ENCODE measurements at places on chromosomes 6 and 20.

GRCh38 chr6:122066200-122066599, 333.3 kb upstream of the HSF2 start:
- no peak for DNase-seq

- DNase-seq, result no peak
Measured at GRCh38 chr6:42051268-42051653, 937 bp downstream of the TAF8 start.

DNA sequence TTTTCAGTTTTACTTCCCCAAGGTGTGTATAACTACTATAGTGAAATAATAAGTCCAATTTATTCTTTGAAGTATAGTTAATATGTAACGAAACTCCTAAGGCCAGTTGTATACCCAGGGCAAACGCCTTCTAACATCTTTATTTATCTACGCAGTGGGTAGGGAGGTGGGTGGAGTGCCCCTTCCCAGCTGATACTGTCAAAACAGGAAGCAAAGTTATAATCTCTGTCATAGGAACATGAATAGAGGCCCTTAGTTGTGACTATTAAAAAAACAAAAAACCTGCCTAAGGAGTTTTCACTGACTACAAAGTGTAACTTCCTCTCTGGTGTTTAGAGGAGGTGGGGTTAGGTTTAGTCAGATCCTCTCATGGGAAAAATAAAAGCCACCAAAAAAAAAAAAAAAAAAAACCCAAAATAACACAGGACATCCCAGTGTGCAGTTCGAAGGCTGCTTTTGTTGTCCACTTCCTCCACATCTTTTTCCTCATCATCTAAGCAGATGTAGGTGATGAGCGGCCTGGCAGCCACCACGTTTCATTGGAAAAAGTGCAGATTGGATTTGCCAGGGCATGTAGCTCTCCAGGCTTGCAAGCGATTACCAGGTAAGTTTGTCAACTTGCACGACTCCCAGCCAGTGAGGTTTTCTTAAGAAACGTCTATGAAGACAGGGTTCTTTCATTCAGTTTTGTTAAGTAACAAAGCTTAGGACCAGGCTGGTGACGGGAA, 58.7 kb downstream of the UTRN start:
- DNase-seq, result no peak

GRCh38 chr6:115969207-115969929, 91.3 kb downstream of the FRK start:
- no peak for DNase-seq

DNA sequence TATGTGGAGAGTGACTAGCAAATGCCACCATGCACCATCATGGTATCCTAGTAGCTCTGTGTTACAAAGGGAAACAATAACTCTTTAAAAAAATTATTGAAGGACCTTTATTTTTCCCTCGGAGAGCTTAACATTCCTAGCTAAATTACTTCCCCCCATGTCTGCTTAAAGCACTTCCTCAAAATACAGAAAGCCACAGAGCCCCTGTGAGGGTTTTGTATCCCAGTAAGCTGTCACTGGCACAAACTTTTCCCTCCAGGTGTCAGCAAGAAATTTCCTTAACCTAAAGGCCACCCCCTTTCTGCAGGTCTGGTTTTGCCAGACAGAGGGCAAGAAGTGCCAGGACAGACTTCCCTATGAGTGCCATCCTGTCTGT, 340.0 kb upstream of the PRDM1 start:
- DNase-seq, result no peak

DNA sequence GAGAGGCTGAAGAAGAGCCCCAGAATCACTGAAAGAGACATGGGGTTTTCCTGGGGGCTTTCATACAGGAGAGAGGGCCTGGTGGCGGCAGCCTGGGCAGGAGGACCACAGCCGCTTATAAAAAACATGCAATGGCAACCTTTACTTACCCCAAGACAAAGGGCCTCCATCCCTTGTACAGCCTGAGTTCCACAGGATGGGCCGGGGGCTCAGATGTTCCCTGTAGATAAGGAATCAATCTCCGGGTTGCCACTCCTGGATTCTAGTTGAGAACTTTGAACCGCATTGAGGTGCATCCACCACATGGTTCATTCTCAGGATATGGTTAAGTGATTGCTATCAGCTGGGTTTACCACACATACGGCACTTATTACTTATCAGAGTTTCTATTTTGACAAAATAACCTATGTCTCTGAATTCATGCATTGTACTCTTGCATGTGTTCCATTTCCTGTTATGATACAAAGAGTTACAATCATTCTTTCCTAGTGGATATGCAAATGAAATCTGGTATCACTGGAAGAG, 677.6 kb downstream of the KIF16B start:
- no peak for DNase-seq

GRCh38 chr6:25034431-25034921, 98.7 kb upstream of the RIPOR2 start:
- DNase-seq, result no peak

- DNase-seq, result no peak
Measured at GRCh38 chr6:112054555-112055190, 769 bp downstream of the CCN6 start.

DNA sequence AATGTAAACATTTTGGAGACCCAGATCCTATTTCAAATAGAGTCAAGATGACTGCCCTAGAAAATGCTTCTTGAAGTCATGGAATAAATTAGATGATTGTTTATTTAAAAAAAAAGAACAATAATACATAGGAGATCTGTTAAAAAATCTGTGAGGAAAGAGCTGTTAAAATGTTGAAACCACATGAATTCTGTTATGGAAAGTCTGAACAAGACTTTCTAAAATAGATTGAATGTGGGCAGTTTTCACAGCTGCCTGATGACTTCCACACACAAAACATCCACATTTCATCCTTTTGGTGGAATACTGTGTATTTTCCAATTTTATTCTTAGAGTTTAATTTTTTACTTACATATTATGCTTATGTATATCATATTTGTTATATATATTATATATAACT, 186.1 kb downstream of the LAMA2 start:
- no peak for DNase-seq

DNA sequence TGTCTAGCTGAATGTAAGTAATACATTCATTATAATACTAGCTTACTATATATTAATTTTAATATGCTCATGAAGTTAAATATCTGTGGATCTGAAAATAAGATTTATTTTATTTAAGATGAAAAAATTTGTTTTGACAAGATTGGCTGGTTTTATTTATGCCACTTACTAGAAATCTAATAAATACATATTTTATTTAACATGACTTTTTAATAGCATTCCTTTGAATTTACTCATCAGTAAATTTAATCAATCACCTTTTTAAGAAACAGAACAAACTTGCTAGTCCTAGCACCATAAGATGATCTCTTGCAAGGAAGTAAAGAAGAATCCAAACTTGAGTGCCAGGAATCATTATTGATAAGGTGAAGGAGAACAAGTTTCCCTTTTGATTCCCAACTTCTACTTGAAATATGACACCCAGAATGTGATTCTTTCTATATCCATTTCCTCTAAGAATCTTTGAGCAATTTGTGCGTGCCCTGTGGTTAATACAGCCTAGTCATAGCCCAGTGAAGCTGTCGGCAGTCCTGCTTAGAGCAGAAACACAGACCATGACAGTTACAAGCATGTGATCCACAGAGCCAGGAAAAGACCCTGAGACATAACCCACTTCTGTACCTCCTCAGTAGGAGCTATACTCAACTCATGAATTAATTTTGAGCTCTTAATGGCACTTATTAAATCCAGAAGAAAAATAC, 282.3 kb upstream of the QKI start:
- no peak for DNase-seq

DNA sequence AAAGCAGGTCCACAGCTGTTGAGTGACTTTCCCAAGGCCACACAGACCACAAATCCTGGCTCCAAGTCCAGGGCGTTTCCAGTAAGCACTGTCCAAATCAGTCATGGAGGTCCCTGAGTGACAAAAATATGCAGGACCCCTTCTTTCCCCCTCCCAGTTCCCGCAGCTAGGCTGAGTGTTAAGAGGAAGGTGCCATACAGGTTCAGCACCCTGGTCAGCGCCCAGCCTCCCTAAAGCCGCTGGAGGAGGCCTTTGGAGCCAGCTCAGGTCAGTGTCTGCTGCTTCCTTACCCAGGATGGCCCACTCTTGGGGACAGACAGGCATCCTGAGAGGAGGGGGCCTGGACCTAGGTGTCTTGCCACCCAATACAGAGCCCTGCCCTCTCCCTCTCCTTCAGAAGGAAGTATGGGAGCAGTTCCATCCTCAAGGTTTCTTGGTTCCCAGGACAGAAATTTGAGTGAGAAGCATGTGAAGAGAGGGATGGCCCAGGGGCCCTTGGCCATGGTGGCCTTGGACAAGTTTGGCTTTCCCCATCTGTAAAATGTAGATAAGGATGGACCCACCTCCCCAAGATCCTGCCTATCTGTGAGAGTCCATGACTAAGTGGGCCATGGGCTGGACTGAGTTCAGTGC, 13.2 kb downstream of the TMEM74B start:
- no peak for DNase-seq

GRCh38 chr6:111776236-111777221, 96.7 kb downstream of the FYN start:
- DNase-seq, result no peak

DNA sequence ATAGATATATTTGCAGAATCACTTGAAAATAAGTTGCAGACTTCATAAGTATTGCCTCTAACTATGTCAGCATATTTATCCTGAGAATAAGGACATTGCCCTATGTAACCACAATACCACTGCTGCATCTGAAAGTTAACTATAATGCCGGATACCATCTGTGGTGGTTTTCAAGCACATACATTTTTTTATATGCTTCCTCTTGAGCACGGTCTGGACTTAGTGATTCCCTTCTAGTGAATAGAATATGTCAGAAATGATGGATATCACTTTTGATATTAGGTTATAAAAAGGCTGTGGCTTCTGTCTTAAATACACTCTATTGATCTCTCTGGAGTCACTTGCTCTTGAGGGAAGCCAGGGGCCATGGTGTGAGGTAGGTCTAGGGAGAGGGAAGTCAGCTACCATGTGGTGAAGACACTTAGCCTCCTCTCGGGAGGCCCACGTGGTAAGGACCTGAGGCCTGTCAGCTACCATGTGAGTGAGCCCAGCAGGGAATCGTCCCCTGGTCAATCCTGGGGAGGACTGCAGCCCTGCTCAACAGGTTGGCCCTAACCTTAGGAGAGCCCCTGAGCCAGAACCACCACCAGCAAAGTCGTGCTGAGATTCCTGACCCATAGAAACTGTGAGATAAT, 57.5 kb downstream of the CCDC170 start:
- DNase-seq, result no peak

- DNase-seq, result no peak
Measured at GRCh38 chr20:45798935-45799642, 7.3 kb downstream of the DNTTIP1 start.

DNA sequence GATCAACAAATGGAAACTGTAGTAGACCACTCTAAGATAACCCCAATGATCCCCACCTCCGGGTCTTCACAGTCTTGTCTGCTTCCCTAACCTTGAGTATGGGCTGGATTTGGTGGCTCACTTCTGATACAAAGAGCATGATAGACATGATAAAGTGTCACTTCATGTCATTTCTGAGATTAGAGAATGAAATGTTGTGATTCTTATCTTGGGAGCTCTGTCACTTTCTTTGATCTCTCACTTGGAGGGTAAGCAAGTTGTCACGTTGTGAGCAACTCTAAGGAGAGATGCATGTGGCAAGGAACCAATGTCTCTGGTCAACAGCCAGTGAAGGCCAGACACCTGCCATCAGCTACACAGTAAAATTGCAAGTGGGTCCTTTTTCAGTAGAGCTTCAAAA, 3.0 kb upstream of the GLO1 start:
- no peak for DNase-seq

GRCh38 chr6:162785632-162786242, 58.0 kb downstream of the PACRG start:
- no peak for DNase-seq

DNA sequence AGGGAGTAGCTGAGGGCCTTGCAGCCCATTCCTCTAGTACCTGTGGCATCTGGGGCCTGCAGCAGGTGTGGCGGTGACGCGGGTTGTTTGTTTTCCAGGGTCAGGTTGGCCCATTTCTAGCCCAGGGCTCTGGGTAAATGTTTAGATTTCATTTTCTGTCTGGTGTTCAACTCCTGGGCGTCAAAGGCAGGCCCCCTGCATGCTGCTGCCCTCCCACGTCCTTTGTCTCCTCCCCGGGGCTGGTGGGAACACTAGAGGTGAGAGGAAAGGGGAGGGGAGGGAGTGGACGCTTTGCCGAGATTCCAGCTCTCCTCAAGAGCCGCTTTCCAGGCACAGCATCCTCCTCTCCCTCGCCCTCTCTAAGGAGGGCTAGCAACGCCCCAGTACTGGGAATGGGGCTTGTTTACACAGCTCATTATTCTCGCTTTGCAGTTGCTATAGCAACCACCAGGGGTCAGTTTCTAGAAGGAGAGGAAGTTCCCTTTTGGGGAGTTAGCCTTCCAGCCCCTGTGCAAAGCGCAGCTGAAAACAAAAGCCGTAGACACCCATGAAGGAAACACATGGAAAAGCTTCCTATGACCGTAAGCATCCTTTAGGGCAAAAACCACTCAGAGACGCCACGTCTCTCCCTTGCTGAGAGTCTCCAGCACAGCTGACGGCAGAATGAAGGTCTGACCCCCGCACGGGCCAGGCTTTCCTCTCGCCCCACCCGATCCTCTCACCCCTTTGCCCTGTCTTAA, 170.6 kb downstream of the LY86 start:
- no peak for DNase-seq

- no peak for DNase-seq
Measured at GRCh38 chr20:44247586-44248409, 690 bp downstream of the GDAP1L1 start.

GRCh38 chr6:35025232-35026188, 115.6 kb downstream of the TCP11 start:
- DNase-seq, result no peak

DNA sequence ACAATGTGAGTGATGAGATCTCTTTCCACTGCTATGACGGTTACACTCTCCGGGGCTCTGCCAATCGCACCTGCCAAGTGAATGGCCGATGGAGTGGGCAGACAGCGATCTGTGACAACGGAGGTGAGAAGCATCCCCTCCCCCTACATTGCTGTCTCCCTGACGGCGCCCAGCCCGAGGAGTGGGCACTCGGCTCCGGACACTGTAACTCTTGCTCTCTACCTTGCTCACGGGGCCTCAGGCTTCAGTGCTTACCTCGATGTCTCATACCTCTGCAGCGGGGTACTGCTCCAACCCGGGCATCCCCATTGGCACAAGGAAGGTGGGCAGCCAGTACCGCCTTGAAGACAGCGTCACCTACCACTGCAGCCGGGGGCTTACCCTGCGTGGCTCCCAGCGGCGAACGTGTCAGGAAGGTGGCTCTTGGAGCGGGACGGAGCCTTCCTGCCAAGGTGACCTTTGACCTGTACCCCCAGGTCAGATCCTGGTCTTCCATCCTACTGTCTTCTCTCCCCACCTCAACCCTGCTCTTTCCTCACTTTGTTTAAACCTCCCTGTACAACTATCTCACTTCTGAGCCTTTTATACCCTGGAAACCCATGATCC, 1.3 kb downstream of the CFB start:
- DNase-seq, result no peak

Data from stimulated activated CD8-positive, alpha-beta memory T cell treated with anti-CD3 and anti-CD28 coated beads, Interleukin-2, amount 100 ng/mL, for 1 hour (primary cell).